Naive thymus-derived CD8-positive, alpha-beta T cell (primary cell): ENCODE measurements at places on chromosomes 11 and 22.

DNA sequence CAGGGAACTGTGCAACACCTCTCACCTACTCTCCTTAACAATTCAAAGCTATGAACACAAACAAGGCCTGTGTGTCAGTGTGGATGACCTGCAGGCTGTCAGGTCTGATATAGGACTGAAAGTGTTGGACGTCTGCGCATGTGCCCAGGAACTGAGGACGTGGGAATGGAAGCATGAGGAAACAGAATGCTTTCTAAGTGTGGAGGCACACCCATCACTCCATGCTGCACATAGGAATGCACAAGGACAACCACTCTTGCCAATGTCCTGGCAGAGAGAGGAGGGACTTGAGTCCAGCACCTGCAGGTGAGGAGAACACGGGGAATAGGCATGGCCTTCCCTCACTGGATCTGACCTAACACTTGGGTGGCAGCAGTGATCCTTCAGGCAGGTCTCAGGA lies 874.3 kb downstream of the OPCML start:
- no peak for DNase-seq

- DNase-seq = no peak
Observed at GRCh38 chr11:13003736-13004493, 5.2 kb upstream of the RASSF10 start.

- DNase-seq = no peak
Observed at GRCh38 chr11:44226945-44227344, 83.0 kb downstream of the ALX4 start.

DNA sequence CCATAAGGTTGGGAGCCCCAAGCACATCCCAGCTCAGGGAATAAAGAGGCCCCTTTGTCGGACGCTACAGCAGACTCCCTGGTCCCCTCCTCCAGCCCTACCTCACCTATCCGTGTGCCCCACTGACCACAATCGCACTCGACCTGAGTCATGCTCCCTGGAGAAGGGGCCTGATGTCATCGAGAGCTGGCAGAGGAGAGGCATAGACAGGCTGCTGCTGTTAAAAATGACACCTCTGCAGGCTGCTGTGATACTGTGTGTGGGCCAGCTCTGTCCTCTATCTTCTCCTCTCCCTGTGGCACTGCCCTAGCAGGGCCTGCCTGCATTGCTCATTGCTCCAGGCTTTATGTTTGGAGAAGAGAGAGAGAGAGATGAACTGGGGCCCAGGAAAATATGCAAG lies 123.4 kb upstream of the SYT13 start:
- DNase-seq = no peak

GRCh38 chr11:73154178-73154577 lies 12.1 kb upstream of the FCHSD2 start:
- no peak for DNase-seq

- DNase-seq = no peak
Observed at GRCh38 chr11:97202613-97203292, 812.9 kb downstream of the JRKL start.

- DNase-seq = no peak
Observed at GRCh38 chr11:12853652-12854296, 155.3 kb upstream of the RASSF10 start.
